Neural crest cell (in vitro differentiated cells): ENCODE measurements at places on chromosomes 16 and 17.
A peak's percentile ranks its signal among the peaks of the same experiment; 100 is the strongest.

- H3K27me3 ChIP-seq = no peaks in the 10 kb centered on the region
- no peaks in the 10 kb centered on the region for H3K4me1 ChIP-seq
- no peak overlapping the region for H3K27ac ChIP-seq
- no peak overlapping the region for H3K4me3 ChIP-seq
- no peaks in the 10 kb centered on the region for H3K36me3 ChIP-seq
- no peak for DNase-seq
Measured at GRCh38 chr16:61555718-61556441, 480.4 kb downstream of the CDH8 start.

- H3K4me3 ChIP-seq = no peak overlapping the region
- no peak for DNase-seq
- no peaks in the 10 kb centered on the region for H3K4me1 ChIP-seq
- peaks cover 5% of the 10 kb centered on the region for H3K36me3 ChIP-seq
- H3K27ac ChIP-seq = no peak overlapping the region
Measured at GRCh38 chr16:69465083-69465721, 40.8 kb downstream of the CYB5B start.

DNA sequence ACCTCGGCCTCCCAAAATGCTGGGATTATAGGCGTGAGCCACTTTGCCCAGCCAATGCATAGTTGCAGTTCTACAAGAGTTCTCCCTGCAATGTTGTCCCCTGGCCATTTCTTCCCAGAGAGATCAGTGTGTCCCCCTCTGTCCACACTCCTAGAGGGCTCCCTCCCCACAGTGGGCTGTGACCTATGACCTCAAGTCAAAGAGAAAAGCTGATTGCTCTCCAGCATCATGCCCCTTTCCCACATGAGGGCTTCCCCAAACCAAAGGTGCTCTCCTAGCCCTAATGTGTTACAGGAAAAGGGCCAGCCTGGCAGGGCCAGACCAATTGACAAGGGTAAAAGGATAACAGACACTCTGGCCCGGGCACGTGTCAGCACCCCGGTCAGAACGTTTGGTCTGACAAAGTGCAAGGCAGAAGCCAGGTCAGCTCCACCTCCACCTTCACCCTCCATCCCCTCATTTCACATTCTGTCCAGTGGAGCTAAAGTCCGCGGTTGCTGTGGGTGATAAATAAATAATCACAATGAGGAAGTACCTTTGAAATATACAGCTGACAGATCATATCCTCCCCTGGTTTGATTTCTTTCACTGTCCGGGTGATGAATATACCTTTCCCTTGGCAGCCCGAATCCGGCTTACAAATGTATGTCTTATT is 17.8 kb downstream of the TTLL6 start:
- H3K27ac ChIP-seq = no peak overlapping the region
- H3K4me1 ChIP-seq = peaks cover 8% of the 10 kb centered on the region
- H3K27me3 ChIP-seq = peaks cover 39% of the 10 kb centered on the region
- no peak overlapping the region for H3K4me3 ChIP-seq

GRCh38 chr16:86663685-86664521 is 85.6 kb downstream of the FOXL1 start:
- peaks cover 4% of the 10 kb centered on the region for H3K36me3 ChIP-seq
- no peak overlapping the region for H3K27ac ChIP-seq
- peaks cover 10% of the 10 kb centered on the region for H3K27me3 ChIP-seq

DNA sequence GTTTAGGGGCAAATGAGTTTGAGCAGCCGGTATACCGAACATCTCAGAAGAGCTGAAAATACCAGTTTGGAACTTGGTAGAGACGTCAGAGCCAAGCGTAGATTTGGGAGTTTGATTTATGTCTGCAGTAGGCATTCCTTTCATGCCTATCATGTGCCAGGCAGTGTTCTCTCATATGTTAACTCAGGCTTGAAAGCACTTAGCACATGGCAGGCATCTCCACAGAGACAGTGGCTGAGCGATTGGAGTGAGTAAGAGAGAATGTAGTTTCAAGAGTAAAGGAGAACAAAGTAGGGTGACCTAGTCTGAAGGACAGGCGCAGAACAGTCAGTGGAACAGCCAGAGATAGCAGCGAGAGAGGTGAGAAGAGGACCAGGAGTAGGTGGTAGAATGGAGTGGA is 207.0 kb downstream of the FTO start:
- no peak for DNase-seq
- H3K27ac ChIP-seq = no peak overlapping the region
- no peak overlapping the region for H3K4me3 ChIP-seq
- peaks cover 3% of the 10 kb centered on the region for H3K36me3 ChIP-seq

GRCh38 chr17:81189670-81190530 is 23.9 kb upstream of the AATK start:
- no peaks in the 10 kb centered on the region for H3K27me3 ChIP-seq
- no peaks in the 10 kb centered on the region for H3K36me3 ChIP-seq

- H3K4me1 ChIP-seq = peaks cover 6% of the 10 kb centered on the region
- no peaks in the 10 kb centered on the region for H3K27me3 ChIP-seq
- H3K4me3 ChIP-seq = no peak overlapping the region
- no peak for DNase-seq
- no peaks in the 10 kb centered on the region for H3K36me3 ChIP-seq
Measured at GRCh38 chr17:60371818-60372510, 20.0 kb downstream of the USP32 start.

GRCh38 chr16:79168321-79168720 is 432.2 kb downstream of the MAF start:
- no peaks in the 10 kb centered on the region for H3K27me3 ChIP-seq
- H3K27ac ChIP-seq = no peak overlapping the region
- H3K4me3 ChIP-seq = no peak overlapping the region
- no peak for DNase-seq
- peaks cover 4% of the 10 kb centered on the region for H3K36me3 ChIP-seq

DNA sequence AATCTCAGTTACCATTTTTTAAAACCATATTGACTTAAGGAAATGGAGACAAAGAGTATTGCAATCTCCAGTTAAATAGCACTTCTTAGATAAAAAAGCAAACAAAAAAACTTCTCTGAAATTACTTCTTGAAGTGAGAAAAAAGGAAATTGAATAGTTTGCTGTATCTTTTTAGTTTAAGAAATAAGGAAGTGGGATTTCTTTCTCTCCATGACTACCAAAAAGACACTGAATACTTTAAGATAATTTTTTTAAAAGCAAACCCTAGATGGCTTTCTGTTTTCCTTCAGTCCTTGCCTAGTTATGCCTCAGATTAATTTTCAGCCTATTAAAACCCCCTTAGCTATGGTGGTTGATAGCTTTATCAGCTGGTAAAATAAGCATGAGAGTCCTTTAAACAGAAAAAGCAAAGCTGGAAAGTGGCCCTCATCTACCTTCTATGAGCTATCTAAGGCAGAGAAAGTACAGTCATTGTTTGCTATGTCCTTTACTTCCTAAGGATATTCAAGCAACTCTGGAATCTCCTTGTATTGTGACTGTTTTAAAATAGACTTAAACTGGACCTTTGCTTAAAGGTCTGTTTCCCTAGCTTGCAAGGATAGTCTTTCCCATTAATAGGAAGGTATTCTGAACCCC is 28.6 kb downstream of the TPPP3 start:
- H3K4me3 ChIP-seq = no peak overlapping the region
- peaks cover 8% of the 10 kb centered on the region for H3K27me3 ChIP-seq

- no peak overlapping the region for H3K4me3 ChIP-seq
- no peaks in the 10 kb centered on the region for H3K27me3 ChIP-seq
- H3K36me3 ChIP-seq = no peaks in the 10 kb centered on the region
- no peak overlapping the region for H3K27ac ChIP-seq
Measured at GRCh38 chr16:68893710-68894705, 50.7 kb downstream of the TANGO6 start.

DNA sequence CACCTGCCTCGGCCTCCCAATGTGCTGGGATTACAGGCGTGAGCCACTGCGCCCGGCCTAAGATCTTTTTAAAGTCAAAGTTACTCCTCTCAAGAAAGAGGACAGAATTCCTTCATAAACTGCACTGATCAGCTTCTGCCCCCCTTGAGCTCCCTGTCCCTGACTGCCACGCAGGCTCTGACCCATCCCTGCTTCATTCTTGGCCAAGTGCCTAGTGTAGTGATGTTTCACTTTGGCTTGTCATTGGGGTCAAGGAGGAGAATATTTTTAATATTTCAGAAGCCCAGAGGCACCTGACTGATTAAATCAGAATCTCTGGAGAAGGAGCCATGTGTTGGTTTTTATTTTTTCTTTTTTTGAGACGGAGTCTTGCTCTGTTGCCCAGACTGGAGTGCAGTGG is 9.1 kb downstream of the MRM1 start:
- no peaks in the 10 kb centered on the region for H3K36me3 ChIP-seq
- no peak overlapping the region for H3K27ac ChIP-seq
- H3K27me3 ChIP-seq = no peaks in the 10 kb centered on the region
- no peak overlapping the region for H3K4me3 ChIP-seq

DNA sequence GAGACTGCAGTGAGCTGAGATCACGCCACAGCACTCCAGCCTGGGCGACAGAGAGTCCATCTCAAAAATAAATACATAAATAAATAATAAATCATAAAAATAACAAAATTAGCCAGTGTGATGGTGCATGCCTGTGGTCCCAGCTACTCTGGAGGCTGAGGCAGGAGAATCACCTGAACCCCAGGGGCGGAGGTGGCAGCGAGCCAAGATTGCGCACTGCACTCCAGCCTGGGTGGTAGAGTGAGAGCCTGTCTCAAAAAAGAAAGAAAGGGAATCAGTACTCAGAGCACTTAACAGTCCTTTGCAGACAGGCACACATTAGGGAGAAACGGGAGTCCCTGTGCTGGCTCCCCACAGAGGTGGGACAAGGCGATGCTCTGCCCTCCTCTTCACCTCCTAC is 25.1 kb downstream of the MAPK8IP3 start:
- peaks cover 5% of the 10 kb centered on the region for H3K36me3 ChIP-seq
- no peak for DNase-seq
- no peak overlapping the region for H3K27ac ChIP-seq
- no peaks in the 10 kb centered on the region for H3K4me1 ChIP-seq
- H3K4me3 ChIP-seq = no peak overlapping the region

GRCh38 chr17:11330826-11331225 is 89.8 kb downstream of the SHISA6 start:
- H3K4me3 ChIP-seq = no peak overlapping the region
- DNase-seq = no peak
- no peak overlapping the region for H3K27ac ChIP-seq
- no peaks in the 10 kb centered on the region for H3K36me3 ChIP-seq
- H3K4me1 ChIP-seq = peaks cover 17% of the 10 kb centered on the region

DNA sequence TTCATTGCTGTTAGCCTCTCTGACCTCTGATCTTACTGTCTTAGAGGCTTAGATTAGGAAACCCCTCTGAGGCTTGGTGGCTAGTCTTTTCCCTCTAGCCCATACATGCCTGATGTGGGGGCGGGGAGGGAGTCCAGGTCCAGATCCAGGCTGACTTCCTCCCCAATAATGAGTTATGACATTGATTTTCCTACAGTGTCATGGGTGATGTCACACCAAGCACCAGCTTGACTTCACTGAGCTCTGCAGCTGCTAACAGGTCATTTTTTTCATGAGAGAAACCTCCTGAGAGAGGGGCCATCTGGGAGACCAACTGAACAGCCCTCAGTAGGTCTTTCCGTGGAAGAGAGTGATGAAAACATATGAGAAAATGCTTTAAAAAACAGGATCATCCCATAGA is 180.2 kb upstream of the N4BP1 start:
- peaks cover 52% of the 10 kb centered on the region for H3K27me3 ChIP-seq
- no peak overlapping the region for H3K27ac ChIP-seq
- H3K4me3 ChIP-seq = no peak overlapping the region
- no peaks in the 10 kb centered on the region for H3K36me3 ChIP-seq
- no peaks in the 10 kb centered on the region for H3K4me1 ChIP-seq
- DNase-seq = no peak

DNA sequence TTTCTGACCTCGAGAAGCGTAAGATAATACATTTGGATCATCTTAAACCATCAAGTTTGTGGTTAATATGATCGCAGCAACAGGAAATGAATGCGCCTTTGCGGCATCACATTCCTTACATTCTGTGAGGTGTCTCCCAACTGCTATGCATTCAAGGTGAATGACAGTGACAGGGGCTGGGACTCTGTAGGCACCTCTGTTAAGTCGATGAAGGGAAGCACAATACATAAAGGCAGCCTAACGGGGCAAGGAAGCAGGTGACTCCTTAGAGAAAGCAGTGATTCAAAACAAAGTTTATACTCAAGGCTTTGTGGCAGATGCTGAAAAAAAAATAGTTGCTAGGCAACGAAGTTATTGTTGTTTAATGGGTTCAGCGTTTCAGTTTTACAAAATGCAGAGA is 21.6 kb upstream of the EVPL start:
- no peak for DNase-seq
- peaks cover 22% of the 10 kb centered on the region for H3K36me3 ChIP-seq
- no peak overlapping the region for H3K4me3 ChIP-seq
- H3K27me3 ChIP-seq = no peaks in the 10 kb centered on the region

DNA sequence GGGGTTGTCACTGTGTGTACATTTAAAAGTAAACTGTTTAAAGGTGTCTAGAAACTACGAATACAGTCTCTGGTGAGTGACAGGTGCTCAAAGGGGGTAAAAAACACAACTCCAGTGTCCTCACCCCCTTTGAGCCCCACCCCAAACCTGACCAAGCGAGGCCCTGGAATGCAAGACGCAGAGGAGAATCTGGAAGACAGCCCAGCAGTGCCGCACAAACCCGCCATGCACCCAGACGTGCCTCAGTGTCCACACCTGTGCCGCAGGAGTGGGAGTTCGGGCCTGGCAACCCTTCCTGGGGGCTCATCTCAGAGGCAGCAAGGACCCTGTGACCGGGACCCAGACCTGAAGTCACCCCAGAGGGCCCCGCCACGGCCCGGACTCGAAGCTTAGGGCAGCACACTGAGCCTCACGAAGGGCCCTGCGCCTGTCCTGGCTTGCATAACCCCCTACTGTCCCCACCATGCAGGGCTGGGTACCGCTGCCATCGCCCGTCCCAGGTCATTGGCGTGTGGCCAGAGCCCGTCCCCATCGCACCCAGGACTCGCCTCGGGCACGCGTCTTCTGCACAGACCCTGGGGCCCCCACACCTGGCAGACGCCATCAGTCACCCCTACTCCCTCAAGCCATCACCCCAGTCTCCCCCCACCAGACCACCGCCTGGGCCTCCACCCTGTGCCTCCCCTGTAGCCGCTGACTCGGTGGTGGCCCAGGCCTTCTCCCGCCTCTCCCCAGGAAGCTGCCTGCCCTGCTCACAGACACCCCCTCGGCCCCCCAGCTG is 33.0 kb upstream of the ZC3H18 start:
- H3K36me3 ChIP-seq = peaks cover 2% of the 10 kb centered on the region
- H3K27me3 ChIP-seq = peaks cover 18% of the 10 kb centered on the region
- no peak overlapping the region for H3K27ac ChIP-seq
- no peak for DNase-seq
- H3K4me1 ChIP-seq = peaks cover 4% of the 10 kb centered on the region

- H3K27ac ChIP-seq = no peak overlapping the region
- H3K4me3 ChIP-seq = no peak overlapping the region
- H3K4me1 ChIP-seq = peaks cover 4% of the 10 kb centered on the region
- no peaks in the 10 kb centered on the region for H3K27me3 ChIP-seq
- DNase-seq = no peak
Measured at GRCh38 chr16:10522966-10523365, 57.4 kb downstream of the EMP2 start.

DNA sequence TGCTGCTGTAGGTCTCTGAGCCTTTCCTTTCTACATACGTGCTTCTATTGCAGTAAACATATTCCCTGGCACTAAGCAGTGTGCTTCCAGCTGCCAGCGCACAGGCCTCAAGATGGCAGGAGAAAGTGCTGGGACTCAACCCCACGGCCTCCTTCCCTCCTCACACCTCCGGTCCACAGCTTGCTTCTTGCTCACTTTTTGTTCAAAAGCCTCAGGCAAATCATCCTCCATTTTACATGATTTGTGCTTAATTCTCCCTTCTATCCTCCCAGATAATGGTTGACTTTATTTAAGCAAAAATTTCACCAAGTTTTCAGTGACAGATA is 5.4 kb downstream of the CDK5R1 start:
- H3K27me3 ChIP-seq = no peaks in the 10 kb centered on the region
- DNase-seq = no peak
- H3K4me3 ChIP-seq = peak overlapping the region; percentile 78
- peaks cover 15% of the 10 kb centered on the region for H3K36me3 ChIP-seq
- no peak overlapping the region for H3K27ac ChIP-seq
- peaks cover 55% of the 10 kb centered on the region for H3K4me1 ChIP-seq
